DMS153 (cell line): ENCODE measurements at places on chromosomes 1 and 21.

DNA sequence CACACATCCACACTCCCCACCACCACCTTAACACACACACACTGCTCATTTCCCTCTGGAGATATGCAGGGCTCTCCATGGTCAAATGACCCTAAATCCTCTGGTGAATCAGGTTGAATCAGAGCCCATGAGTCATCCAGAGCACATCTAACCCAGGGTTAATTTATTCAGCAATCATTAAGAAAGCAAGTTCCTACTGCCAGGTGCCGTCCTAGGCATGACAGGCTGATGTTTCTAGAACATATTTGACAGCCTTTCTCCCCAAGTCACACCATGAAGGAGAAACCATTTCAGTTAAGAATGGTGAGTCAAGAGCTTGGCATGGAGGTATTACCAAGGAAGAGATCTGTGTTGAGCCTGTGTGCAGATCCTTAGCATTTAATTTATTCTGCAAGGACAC lies 194.3 kb upstream of the CAMK1G start:
- DNase-seq = no peak

- peak; percentile 2 for DNase-seq
These were observed at the start of gene SLC37A1 for GRCh38 chr21:42513151-42513984. TSS of gene SLC37A1 (plus strand) at chr21:42513852. CDS start at chr21:42518455, 4,603 bp downstream.

DNA sequence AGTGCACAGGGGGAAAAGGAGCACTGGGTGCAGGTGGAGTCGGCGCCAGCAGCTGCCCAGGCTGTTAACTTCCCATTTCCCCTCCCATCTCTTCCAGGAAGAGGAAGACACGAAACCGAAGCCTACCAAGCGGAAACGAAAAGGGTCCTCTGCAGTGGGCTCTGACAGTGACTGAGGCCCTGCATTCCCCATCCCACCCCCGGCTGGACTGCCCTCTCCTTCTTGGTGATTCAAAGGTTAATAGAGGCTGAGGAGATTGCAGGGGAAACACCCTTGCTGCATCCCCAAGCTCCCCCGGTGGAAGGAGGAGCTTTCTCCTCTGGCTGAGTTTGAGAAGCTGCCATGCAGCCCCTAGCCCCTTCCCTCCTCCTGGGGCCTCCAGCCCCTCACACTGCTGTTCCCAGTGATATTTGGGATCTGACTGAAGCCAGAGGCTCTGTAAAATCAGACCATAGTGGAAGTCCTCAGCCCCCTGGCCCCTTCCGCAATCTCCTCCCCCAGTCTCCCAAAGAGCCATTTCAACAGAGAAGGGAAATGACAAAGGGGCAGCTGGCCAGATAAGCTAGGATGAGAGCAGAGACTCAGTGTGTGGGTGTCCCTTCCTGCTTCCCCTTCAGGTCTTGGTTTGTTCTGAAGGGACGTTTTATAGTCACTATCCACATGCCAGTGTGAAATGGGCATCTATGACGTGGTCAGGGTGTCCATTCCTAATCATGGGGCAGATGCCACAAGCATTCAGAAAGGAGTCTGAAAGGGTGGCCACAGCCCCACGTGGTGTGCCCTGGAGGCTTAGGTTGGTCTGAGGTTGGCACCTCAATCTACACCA lies 1.9 kb upstream of the SLC27A3 start:
- no peak for DNase-seq

- no peak for DNase-seq
These were observed 9.9 kb upstream of the MIIP start for GRCh38 chr1:12009318-12009947.

- DNase-seq = no peak
These were observed 21.7 kb upstream of the SHCBP1L start for GRCh38 chr1:182974506-182975191.
